ENCODE measurements at places on chromosomes 2 and 18.

GRCh38 chr2:191538334-191538903 is 139.5 kb upstream of the NABP1 start:
- no peak for DNase-seq

DNA sequence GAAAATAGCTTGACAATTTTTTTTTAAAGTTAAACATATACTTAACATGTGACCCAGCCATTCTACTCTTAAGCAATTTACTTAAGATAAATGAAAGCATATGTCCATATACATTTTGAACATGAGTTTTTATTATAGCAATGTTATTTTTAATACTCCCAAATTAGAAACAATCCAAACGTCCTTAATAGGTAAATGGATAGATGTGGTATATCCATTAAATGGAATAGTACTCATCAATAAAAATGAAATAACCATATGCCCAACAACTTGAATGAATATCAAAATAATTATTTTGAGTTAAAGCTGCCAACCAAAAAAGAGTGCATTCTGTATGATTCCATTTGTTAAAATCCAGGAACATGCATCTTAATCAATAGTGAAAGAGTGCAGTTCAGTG is 29.1 kb downstream of the NCOA1 start:
- DNase-seq: no peak

GRCh38 chr2:197248623-197249022 is 62.0 kb downstream of the ANKRD44 start:
- DNase-seq: no peak

- DNase-seq: no peak
Observed at GRCh38 chr2:46655551-46656436, 176.4 kb downstream of the TMEM247 start.

- DNase-seq: no peak
Observed at GRCh38 chr18:78727057-78727739, 252.4 kb upstream of the SALL3 start.

GRCh38 chr2:11354363-11355154 is 10.1 kb upstream of the ROCK2 start:
- no peak for DNase-seq

DNA sequence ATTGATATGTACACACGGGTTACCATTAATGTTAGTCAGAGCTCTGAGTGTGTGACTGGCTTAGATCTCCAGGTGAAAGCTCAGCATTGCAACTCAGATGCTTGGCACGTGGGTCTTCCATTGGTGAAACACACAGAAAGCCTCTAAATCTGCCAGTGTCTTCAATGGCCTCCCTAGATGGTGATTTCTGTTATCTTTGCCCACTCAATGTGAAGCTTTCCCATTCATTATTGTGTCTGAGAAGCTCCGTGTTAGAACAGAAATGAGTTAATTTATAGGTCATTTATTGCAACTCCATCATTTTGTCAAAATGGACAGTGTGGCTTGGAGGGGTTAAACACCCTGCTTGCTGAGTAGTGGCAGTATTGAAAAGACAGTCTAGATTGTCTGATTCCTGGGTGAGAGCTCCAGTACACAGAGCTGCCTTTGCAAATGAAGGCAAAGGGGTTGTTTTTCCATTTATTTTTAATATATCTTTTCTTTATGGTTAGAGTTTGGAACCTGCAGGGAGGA is 64.7 kb upstream of the GCFC2 start:
- no peak for DNase-seq

DNA sequence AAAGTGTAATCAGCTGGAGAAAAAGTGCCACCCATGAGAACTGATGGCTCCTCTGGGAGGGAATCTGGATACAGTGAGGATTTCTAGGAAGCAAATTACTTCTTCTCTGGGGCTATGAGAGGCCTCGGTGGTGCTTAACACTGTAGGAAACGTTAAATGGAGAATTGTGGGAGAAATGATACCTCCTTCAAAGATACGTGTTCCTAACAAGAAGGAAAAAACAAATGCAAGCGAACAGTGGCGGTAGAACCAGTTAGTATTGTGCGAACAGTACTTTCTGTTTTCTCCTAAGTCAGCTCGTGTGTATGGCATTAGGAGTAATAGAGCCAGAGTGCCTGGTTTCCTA is 587 bp upstream of the MTIF2 start:
- DNase-seq: no peak

GRCh38 chr18:13424363-13424762 is 205.8 kb downstream of the LDLRAD4 start:
- no peak for DNase-seq

- DNase-seq: no peak
Observed at GRCh38 chr2:215238485-215239098, 73.3 kb upstream of the ATIC start.

GRCh38 chr18:45068400-45069094 is 387.9 kb downstream of the SETBP1 start:
- DNase-seq: no peak

GRCh38 chr2:122100346-122100745 is 344.9 kb downstream of the TSN start:
- no peak for DNase-seq

- peak; percentile 74 for DNase-seq
Observed at GRCh38 chr2:102736410-102737409, 25.1 kb upstream of the TMEM182 start.

GRCh38 chr18:2889761-2890192 is 43.0 kb downstream of the EMILIN2 start:
- DNase-seq: no peak
